ENCODE measurements at places on chromosomes 1 and 21.
A peak's percentile ranks its signal among the peaks of the same experiment; 100 is the strongest.

- DNase-seq: no peak
These were observed 132.0 kb upstream of the ZC3H11B start for GRCh38 chr1:219744652-219745469.

DNA sequence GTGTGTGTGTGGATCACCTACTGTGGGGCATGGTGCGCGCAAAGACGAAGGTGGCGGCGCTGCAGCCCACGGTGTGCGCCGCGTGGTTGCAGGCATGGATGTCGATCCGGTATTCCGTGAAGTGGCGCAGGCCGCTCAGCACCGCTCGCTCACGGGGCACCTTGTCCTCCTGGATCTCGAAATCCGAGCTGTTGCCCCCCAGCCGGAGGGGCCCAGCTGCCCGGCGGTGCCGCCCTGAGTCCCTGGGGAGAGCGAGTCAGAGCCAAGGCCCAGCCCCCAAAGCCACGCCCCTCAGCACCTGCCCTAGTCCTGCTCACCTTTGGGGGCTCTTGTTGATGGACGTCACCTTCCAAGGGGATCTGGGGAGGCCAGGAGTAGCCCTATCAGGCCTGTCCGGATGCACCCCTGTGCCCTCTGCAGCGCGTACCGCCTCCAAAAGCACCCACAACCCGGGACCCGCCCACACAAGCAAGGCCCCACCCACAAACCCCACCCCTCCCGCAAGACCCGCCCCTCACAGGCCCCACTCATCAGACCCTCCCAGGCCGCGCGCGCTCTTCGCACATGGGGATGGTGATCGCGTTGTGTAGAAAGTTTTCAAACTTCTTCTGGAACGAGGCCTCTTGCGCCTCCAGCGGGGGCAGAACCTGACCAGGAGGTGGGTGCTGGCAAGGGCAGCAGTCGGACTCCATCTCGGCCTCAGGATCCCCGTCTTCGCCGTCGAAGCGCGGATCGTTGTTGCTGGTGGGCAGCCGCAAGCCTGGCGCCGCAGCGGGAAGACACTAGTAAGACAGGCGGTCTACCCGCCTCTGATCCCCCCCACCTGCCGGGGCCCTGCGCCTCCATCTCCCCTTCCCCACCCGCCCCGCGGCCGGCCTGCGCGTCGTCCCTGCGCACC, 13.6 kb downstream of the INSRR start:
- DNase-seq: no peak

- no peak for DNase-seq
These were observed 61.4 kb downstream of the PPP2R5A start for GRCh38 chr1:212346601-212347000.

GRCh38 chr1:169586067-169586394, 250 bp downstream of the F5 start:
- DNase-seq: no peak

- DNase-seq: no peak
These were observed 73.4 kb downstream of the UCK2 start for GRCh38 chr1:165900576-165901380.

DNA sequence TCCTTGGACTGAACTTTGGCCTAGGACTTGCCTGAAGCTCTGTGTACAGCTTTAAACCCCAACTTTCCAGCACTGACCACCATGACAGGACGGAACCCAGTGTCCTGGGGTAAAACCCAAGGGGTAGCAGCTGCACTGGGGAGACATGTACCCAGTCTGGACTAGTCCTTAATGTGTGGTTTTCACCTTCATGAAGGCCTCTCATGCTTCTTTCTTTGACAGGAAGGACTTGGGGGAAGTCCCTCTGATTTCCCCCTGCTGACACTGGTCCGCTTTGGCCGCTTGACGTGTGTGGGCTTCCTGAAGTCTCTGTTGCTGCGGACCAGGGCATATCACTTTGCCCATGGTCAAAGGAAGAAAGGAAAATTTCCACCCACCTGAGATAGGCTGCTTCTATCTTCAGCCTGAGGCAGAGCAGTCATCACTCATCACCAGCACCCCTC, 66.3 kb upstream of the PRDX6 start:
- no peak for DNase-seq

- DNase-seq: no peak
These were observed 356.3 kb upstream of the B3GALT2 start for GRCh38 chr1:193542690-193543089.

DNA sequence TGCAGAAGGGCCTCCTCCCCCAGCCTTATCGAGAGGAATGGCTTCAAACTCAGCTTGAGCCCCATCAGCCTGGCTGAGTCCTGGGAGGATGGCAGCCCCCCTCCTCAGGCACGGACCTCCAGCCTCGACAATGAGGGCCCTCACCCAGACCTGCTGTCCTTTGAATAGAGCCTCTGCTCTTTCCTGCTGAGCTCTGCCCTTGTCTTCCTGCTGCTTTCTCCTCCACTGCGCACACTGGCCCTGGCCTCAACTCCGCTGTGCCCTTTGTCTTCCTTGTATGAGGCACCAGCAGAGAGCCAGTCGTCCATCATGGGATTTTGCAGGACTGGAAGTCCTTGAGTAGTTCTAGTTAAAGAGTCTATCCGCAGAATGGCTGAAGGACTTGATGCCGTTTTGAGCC, 2.0 kb downstream of the C1orf226 start:
- no peak for DNase-seq

GRCh38 chr21:40177979-40178378, 310.7 kb downstream of the PCP4 start:
- peak; percentile 50 for DNase-seq

- no peak for DNase-seq
These were observed 273.2 kb downstream of the BACH1 start for GRCh38 chr21:29571949-29572348.

DNA sequence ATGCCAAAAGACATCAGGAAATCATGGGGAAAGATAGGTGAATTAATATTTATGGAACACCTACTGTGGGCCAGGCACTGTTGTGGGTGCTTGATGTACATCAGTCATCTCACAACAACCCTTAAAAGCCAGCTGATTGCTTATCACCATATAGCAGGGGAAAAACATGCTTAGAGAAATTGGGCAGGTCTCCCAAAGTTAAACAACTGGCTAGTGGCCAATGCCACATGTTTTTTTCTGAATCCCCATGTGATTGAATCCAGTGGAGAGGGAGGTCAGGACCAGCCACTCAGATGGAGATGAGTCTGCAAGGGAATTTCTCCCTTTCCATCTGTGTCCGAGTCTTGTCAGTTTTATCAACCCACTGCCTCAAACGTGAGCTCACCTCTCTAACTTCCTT, 33.5 kb downstream of the UTP25 start:
- no peak for DNase-seq

- DNase-seq: no peak
These were observed 49.5 kb upstream of the KCNK2 start for GRCh38 chr1:215032911-215033526.

- DNase-seq: no peak
These were observed 127.2 kb downstream of the ZNF281 start for GRCh38 chr1:200282497-200283122.

GRCh38 chr1:191140038-191140437, 662.4 kb upstream of the BRINP3 start:
- no peak for DNase-seq

- no peak for DNase-seq
These were observed 27.1 kb downstream of the SAMSN1 start for GRCh38 chr21:14519000-14519399.

DNA sequence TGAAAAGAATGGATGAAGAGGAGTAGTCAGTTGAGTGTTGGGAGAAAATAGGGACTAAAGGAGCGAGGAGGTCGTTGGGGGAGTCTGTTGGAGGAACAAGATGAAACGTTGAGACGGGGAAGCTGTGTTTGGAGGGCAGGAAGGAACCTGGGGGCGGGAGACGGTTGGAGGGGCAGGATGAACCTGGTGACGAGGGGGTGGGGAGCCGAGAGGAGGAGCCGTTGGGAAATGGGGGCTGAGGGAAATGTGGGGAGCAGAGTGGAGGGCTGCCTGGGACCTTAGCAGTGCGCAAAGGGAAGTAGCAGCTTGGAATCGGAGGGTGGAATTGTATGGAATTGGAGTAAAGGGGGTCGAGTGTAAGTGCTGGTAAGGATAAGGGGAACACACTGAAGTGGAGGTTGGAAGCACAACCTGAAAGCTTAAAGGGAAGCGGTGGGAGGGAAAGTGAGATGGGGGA, 630 bp downstream of the MTF2 start:
- peak; percentile 22 for DNase-seq

DNA sequence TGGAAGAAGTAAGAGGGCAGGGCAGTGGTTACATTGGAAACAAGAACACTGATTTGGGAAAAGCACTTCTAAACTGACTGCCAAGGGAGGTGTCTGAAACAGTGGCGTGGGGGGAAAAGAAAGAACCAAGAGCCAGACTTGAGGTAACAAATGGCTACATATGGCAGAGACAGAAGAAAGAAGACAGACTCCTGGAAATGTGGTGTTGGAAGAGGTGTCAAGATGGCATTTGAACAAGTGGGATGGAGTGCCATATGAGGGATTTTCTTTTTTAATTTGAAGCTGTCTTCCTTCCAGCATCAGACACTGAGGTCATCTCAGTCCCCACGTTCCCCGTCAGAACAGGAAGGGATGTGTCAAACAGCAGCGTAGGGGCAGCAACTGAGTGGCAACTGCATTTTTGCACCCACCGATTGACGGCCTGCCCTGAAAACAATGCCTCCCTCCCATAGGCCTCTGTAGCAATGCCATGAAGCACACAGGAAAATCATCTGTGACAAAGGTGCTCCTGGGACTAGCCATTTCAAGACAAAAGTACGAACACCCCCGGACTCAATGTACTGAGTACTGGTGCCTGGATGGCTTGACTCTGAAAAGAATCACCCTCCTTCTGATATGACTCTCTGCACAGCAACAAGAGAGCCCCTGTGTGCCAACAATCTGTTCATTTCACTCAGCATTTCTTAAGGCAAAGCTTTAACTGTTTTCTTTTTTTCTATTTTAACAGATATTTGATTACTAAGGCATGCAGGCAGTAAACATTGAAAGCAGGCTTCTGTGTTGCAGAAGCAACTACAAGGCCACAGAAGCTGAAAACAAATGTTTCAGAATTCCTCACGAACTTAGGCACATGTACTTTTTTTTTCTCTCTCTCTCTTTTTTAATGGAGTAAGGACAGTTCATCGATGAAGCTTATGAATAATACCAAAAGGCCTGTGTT, 37.0 kb downstream of the LPAR3 start:
- no peak for DNase-seq

DNA sequence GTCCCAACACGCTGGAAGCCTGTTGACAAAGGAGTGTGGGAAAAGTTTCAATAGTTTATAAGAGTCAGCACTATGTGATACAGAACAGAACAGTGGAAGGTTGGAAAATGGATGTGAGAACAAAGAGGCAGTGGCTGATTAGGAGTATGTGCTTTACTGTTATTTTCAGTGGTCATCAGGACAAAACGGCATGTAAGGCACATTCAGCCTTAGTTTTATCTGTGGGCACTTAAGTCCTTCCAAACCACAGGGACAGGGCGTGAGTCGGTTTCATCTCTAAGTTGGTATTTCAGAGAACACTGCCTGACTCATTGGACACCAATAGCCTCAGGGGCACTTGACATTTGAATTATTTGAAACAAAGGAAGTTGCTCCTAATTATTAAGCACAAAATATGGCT, 306.9 kb downstream of the ASTN1 start:
- no peak for DNase-seq

DNA sequence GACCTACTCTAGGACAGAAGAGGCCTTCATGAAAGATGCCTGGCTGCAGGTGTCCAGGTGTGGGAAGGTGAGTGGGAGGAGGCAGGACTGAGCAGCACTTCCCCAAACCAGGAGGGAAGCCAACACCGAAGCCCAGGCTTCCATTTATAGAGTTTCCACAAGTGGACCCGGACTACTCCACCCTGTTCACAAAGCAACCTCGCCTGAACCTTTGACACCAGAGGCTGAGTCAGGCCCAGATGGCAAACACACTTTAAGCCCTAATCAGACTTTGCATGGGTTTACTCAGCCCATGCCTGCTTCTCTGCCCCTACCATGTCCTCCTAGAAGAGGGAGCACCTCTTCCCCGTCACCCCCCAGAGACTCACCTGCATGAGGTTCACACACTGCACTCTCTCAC, 14.0 kb downstream of the PRR9 start:
- no peak for DNase-seq

- DNase-seq: no peak
These were observed 206.6 kb downstream of the HLX start for GRCh38 chr1:221085701-221086375.

GRCh38 chr1:235971020-235971419, 93.9 kb downstream of the NID1 start:
- no peak for DNase-seq

DNA sequence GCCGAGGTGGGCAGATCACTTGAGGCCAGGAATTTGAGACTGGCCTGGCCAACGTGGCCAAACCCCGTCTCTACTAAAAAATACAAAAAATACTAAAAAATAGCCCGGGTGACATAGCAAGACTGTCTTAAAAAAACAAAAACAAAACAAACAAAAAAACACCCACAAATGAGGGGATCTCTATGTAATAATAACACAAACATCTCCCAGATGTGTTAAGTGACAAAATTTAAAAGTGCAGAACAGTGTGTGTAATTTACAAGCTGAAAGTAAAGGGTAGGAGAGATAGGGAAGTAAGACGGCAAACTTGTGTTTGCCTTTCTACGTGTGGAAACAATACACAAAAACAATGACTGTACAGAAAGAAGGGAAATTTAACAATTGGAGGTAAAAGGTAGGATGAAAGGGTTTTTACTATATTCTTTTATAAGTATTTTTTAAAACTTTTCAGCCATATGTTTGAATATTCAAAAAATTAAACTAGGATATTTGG, 36.3 kb downstream of the ARID4B start:
- DNase-seq: no peak

GRCh38 chr1:81430236-81430938, 370.3 kb upstream of the ADGRL2 start:
- DNase-seq: no peak

DNA sequence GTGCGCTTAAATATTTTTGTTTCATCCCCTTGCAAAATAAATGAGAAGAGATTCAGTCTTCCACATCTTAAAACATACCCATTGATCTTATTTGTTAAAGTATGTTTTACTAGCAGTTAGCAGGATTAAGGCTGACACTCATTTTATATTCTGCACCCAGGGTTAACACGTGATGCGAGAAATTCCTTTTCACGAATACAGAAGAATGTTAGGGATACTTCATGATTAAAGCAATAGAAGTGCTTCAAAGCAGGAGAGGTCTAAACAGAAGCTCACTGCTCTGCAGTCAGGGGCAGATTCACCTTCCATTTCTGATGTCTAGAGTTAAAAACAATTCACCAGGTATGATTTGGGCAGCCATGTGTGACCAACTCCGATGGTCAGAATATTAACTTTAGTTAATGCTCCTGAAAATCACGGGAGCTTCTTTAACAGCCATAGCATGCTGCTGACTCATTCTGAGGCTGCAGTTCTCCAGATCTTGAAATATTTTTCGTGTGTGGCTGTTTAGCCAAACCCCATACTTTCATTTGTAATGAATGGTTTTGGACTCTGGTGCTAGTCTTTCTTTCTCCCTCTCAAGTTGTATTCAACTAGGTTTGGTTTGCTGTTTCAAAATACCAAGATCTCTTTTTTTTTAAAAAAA, 19.7 kb downstream of the BCAR3 start:
- DNase-seq: no peak

GRCh38 chr1:46757247-46757955, 38.5 kb upstream of the EFCAB14 start:
- DNase-seq: peak; percentile 41

GRCh38 chr1:117181630-117182041, 29.1 kb downstream of the VTCN1 start:
- DNase-seq: no peak
